ENCODE measurements at places on chromosomes 7 and 10. TPM values are rescaled to one million over a fixed set of nuclear protein-coding genes. Genes with fewer than 3 reads are reported as not detected.

DNA sequence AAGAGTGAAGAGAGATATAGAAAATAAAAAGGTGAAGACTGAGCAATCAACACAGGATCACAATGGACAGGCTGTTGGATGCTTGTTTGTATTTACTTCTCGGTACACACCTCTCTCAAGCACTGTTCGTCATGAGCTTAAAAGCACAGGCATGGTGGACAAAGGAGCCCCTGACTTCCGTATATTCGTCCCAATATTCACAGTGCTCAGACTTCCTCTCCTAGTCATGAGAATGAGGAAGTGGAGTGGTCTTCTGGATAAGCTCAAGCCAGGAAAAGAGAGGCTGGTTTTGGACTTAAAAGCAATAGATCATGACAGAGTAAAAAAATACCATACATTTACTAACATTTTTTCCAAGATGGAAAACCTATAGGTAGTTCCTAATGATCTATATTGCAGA, 172.5 kb downstream of the SORCS1 start:
- no peaks in the 10 kb centered on the region for H3K27me3 ChIP-seq
- H3K4me1 ChIP-seq = no peaks in the 10 kb centered on the region
- DNase-seq = no peak
- no peak overlapping the region for H3K27ac ChIP-seq
- H3K4me3 ChIP-seq = no peak overlapping the region

DNA sequence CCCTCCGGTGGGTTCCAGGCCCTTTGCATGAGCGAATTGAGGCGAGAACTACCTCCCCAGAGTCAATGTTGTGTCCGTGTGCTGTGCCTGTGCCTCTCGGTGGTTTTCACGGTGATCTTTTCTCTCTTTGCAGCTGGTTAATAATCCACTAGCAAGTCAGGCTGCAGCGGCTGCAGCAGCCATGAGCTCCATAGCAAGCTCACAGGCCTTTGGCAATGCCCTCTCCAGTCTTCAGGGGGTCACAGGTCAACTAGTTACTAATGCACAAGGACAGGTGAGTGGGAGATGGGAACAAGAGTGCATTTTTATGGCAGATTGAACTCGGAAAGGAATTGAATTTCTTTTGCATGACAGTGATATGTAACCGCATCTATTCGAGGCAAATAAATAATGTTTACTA, 159.7 kb upstream of the YAE1 start:
- peaks cover 20% of the 10 kb centered on the region for H3K4me1 ChIP-seq
- H3K4me3 ChIP-seq = no peak overlapping the region
- no peaks in the 10 kb centered on the region for H3K36me3 ChIP-seq
- no peak overlapping the region for H3K27ac ChIP-seq
- DNase-seq = no peak

GRCh38 chr7:36972140-36972518, 247.8 kb upstream of the AOAH start:
- DNase-seq = no peak
- H3K27me3 ChIP-seq = no peaks in the 10 kb centered on the region
- H3K4me1 ChIP-seq = peaks cover 20% of the 10 kb centered on the region

GRCh38 chr7:86981127-86981526, 78.3 kb downstream of the ELAPOR2 start:
- DNase-seq = no peak
- H3K4me3 ChIP-seq = no peak overlapping the region
- H3K27ac ChIP-seq = no peak overlapping the region
- no peaks in the 10 kb centered on the region for H3K4me1 ChIP-seq
- H3K27me3 ChIP-seq = peaks cover 45% of the 10 kb centered on the region

- H3K36me3 ChIP-seq = peaks cover 46% of the 10 kb centered on the region
- peaks cover 47% of the 10 kb centered on the region for H3K4me1 ChIP-seq
- H3K4me3 ChIP-seq = peak overlapping the region; percentile 95
- peak overlapping the region; percentile 63 for H3K27ac ChIP-seq
- DNase-seq = peak; percentile 71
Measured at GRCh38 chr7:15685358-15686294, 857 bp downstream of the MEOX2 start.

- peaks cover 59% of the 10 kb centered on the region for H3K4me1 ChIP-seq
- H3K36me3 ChIP-seq = peaks cover 52% of the 10 kb centered on the region
- H3K4me3 ChIP-seq = peak within 1 kb of the TSS; percentile 84
- H3K27me3 ChIP-seq = no peaks in the 10 kb centered on the region
Measured at GRCh38 chr7:44044315-44045225, at the start of gene DBNL. Gene DBNL, plus strand, starts transcription at chr7:44044702. Its CDS starts 36 bp downstream, at chr7:44044738.

DNA sequence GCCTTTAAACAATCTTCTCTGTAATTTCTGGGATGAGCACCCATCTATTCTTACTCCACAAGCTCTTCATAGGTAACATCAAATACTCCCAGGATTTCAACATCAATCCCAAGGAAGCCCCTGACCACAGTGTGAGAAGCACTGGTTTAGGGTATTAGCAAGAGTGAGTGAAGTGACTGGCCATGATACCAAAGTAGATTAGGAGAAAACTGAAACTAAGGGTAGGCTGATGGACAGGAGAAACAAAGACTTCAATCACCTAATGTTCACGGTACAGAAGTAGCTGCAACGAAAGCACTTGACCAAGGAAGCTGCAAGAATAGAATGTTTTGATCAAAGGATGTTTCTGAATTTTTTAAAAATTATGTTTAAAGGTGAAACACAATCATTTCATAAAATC, 49.8 kb downstream of the LMBR1 start:
- peaks cover 7% of the 10 kb centered on the region for H3K4me1 ChIP-seq
- DNase-seq = no peak
- no peak overlapping the region for H3K4me3 ChIP-seq
- H3K36me3 ChIP-seq = no peaks in the 10 kb centered on the region
- H3K27ac ChIP-seq = no peak overlapping the region
- H3K27me3 ChIP-seq = no peaks in the 10 kb centered on the region

- no peaks in the 10 kb centered on the region for H3K4me1 ChIP-seq
- no peak for DNase-seq
- peaks cover 15% of the 10 kb centered on the region for H3K27me3 ChIP-seq
- no peak overlapping the region for H3K4me3 ChIP-seq
- H3K27ac ChIP-seq = no peak overlapping the region
Measured at GRCh38 chr10:1529806-1530413, 207.4 kb downstream of the ADARB2 start.

DNA sequence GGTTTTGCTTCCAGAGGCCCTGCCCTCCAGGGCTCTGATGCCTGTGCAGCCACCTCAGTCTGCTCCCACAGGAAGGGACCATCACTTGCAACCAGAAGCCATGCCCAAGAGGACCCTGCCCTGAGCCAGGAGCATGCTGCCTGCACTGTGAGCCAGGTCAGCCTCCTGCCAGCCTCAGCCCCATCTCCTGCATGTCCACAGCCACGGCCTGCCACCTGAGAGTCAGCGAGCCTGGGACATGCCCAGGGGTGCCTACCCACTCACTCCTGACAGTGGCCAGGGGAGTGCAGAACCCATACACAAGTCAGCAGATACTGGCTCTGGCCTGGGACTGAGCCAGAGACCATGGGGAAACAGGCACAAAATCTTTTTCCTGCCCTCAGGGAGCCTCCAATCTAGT, 6.6 kb upstream of the KCP start:
- H3K36me3 ChIP-seq = no peaks in the 10 kb centered on the region
- no peak overlapping the region for H3K27ac ChIP-seq
- H3K27me3 ChIP-seq = peaks cover 63% of the 10 kb centered on the region
- no peak overlapping the region for H3K4me3 ChIP-seq

DNA sequence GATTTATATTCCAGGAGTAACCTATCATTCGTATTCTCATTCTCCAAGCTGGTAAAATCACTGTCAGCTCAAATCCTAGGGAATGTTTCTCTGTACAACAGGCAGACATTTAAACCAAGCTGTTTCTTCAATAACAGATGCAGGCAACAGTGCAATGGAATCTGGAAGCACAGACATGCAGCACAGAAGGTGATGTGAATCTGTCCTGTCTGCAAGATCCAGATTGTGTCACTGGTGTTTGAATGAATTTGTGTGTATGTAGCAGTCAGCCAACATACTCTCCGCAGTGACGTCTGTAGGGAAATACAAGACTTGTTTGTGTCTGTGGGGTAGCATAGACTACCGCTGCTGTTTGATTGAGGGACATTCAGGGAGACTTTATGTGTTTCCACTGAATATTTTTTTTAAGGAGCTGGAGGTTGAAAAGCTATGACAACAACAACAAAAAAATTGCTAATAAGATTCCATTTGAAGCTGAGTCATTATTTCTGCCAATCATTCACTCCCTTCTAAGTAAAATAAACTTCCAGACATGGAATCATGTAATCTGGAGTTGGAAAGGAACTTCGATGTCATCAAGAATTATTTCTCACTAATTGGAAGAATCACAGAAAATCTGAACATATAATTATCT, 122.9 kb upstream of the MYO3A start:
- H3K4me3 ChIP-seq = no peak overlapping the region
- H3K4me1 ChIP-seq = no peaks in the 10 kb centered on the region
- no peak for DNase-seq
- no peak overlapping the region for H3K27ac ChIP-seq
- no peaks in the 10 kb centered on the region for H3K27me3 ChIP-seq
- no peaks in the 10 kb centered on the region for H3K36me3 ChIP-seq

GRCh38 chr7:55177589-55178261, 158.9 kb downstream of the EGFR start:
- no peak overlapping the region for H3K27ac ChIP-seq
- peaks cover 14% of the 10 kb centered on the region for H3K36me3 ChIP-seq
- no peaks in the 10 kb centered on the region for H3K27me3 ChIP-seq
- H3K4me3 ChIP-seq = no peak overlapping the region
- H3K4me1 ChIP-seq = no peaks in the 10 kb centered on the region
- no peak for DNase-seq

- peaks cover 44% of the 10 kb centered on the region for H3K4me1 ChIP-seq
- peak; percentile 89 for DNase-seq
- peak overlapping the region; percentile 99 for H3K27ac ChIP-seq
- H3K36me3 ChIP-seq = peaks cover 11% of the 10 kb centered on the region
Measured at GRCh38 chr7:133853706-133854276, 273.3 kb upstream of the LRGUK start.

The RNF148 gene
- 0.76 TPM for total RNA-seq

The VWA2 gene
- 5.8 TPM for total RNA-seq

The GJD4 gene
- total RNA-seq = not detected

The TNKS2 gene
- total RNA-seq = 24.6 TPM

The ZDHHC16 gene
- total RNA-seq = 27.7 TPM

The KIF20B gene
- 39.9 TPM for total RNA-seq
